ENCODE measurements at places on chromosomes 2 and 18. TPM values are rescaled to one million over a fixed set of nuclear protein-coding genes. Genes with fewer than 3 reads are reported as not detected.

Gene ANO7
- total RNA-seq, result 1.8 TPM

DNA sequence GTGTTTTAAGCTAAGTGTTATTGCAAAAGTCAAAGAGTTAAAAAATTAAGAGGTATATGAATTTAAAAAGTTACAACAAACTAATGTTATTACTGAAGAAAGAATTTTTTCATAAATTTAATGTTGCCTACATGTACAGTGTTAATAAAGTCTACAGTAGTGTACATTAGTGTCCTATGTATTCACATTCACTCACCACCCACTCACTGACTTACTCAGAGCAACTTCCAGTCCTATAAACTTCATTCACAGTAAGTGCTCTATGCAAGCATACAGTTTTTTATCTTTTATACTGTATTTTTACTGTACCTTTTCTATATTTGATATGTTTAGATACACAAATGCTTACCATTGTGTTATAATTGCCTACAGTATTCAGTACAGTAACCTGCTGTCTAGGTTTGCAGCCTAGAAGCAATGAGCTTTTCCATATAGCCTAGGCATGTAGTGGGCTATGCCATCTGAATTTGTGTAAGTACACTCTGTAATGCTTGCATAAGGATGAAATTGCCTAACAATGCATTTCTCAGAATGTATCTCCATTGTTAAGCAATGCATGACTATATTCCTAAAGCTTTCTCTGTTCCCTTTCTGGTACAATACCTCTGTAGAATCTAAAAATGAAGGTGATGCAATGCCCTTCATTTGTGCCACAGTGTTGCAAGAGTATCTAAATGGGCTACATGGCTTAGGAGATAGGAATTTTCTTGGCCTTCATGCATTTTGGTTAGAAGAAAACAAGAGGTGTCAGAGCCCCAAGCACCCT lies 370.8 kb upstream of the NT5C1B start:
- H3K27ac ChIP-seq, result no peak overlapping the region
- H3K27me3 ChIP-seq, result no peaks in the 10 kb centered on the region
- H3K4me3 ChIP-seq, result no peak overlapping the region

Gene CPLX4
- 0.12 TPM for total RNA-seq

Gene SCG2
- total RNA-seq, result 0.25 TPM

DNA sequence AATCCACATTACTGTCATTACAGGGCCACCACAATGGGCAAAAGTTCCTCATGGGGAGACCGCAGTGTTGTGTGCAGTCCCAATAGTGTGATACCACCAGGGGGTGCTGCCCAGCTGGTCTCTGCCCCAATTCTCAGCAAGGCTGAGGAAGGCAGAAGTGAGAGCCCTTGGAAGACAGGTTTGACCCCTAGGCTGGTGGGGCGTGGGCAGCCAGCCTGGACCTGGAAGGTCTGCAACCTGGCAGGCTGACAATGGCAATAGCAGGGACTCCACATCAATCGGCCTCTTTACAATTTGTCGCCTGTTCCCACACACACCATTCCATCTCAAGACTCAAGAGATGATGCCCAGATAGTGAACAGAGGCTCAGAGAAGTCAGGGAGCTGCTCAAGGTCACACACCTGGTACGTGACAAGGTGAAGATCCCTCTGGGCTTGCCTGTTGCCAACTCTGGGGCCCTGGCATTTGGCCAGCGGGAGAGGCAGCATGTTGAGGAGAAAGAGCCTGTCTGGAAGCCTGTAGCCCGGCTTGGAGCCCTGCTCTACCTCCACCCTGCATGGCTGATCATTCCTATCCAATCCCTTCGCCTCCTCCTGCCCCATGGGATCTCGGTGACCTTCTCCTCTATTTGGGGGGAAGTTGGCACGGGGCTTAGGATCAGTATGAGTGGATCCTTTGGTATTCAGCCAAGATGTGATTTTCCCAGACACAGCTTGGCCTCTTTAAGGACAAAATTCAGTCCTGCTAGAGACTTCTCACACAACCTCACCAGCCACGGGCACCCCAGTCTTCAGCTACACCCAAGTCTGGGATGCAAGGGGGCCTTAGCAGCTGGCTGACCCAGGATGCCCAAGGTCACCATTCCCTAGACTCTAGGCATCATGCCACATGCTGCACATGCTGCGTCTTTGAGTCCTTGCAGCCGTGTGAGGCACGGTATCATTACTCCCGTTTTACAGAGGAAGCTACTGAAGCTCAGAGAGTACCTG lies 2.9 kb upstream of the ATOH8 start:
- peaks cover 95% of the 10 kb centered on the region for H3K27me3 ChIP-seq
- H3K4me1 ChIP-seq, result peaks cover 27% of the 10 kb centered on the region
- H3K36me3 ChIP-seq, result no peaks in the 10 kb centered on the region

Gene SLC14A1
- not detected for total RNA-seq

DNA sequence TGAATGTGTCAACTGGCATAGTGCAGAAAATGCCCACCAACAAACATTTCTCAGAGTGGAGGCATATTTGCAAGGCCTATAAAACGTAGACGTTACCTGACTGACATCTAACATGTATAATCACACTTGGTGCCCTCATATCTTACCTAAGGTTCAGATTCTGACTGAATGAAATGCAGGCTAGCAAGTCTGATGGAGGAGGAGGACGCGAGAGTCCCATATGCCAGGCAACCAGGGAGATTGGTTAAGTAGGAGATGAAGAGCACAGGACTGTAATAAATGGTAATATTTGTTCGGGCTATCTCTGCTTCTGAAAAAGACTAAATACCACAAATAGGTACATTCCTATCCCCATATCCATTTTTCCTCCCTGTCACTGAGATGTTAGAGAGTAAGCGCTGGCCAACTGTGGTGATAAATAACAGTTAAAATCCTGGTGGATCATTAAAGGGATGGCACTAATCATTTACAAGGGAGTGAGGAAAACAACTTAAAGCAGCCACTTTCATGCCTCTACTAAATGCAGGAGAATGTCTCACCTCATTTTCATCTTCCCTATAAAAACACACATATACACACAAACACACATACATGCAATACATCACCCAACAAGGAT lies 217.2 kb downstream of the TMEM163 start:
- no peak overlapping the region for H3K27ac ChIP-seq
- no peak for DNase-seq
- H3K27me3 ChIP-seq, result no peaks in the 10 kb centered on the region

GRCh38 chr2:181190711-181191110 lies 210.3 kb downstream of the UBE2E3 start:
- H3K27ac ChIP-seq, result no peak overlapping the region
- no peaks in the 10 kb centered on the region for H3K36me3 ChIP-seq
- no peaks in the 10 kb centered on the region for H3K27me3 ChIP-seq
- H3K4me1 ChIP-seq, result peaks cover 18% of the 10 kb centered on the region

DNA sequence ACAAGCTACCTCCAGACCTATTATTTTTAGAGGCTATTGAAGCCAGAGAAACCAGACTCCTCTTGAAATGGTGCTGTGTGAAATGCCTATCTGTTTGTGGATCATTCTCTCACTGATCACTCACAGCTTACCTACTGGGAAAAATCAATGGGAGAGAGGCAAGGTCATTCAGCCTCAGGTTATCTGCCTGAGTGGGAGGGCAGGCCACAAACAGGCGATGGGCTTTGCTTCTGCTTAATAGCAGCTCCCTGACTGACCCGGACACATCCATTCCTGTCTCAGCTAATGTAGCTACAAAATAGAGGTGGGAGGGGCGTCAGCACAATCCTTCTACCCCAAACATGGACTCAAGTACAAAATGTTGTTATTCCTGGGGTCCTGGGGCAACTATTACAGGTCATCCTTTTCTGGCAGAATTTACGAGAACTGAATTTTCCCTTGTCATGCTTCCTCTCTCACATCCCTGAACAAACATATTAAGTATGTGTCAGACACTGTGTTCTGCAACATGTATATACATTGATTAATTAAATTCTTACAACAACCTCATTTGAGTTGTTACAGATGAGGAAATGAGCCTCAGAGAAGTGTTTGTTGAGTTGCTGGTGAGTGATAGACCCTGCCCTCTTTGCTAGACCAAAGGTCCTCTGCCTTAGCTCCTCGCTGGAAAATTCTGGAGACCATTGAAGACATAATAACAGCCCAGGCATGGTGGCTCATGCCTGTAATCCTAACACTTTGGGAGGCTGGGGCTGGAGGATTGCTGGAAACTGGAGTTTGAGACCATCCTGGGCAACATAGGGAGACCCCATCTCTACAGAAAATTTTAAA lies 60.5 kb downstream of the CDK15 start:
- DNase-seq, result no peak
- H3K36me3 ChIP-seq, result no peaks in the 10 kb centered on the region
- H3K4me1 ChIP-seq, result peaks cover 33% of the 10 kb centered on the region
- no peaks in the 10 kb centered on the region for H3K27me3 ChIP-seq
- no peak overlapping the region for H3K27ac ChIP-seq
- H3K4me3 ChIP-seq, result no peak overlapping the region

Gene HOXD12
- not detected for total RNA-seq

GRCh38 chr2:138500592-138501424 lies 762 bp upstream of the SPOPL start:
- H3K27me3 ChIP-seq, result no peaks in the 10 kb centered on the region
- peaks cover 11% of the 10 kb centered on the region for H3K4me1 ChIP-seq
- H3K27ac ChIP-seq, result peak overlapping the region; percentile 90

- no peak overlapping the region for H3K4me3 ChIP-seq
- H3K27me3 ChIP-seq, result no peaks in the 10 kb centered on the region
- no peaks in the 10 kb centered on the region for H3K4me1 ChIP-seq
- no peak overlapping the region for H3K27ac ChIP-seq
- DNase-seq, result no peak
- no peaks in the 10 kb centered on the region for H3K36me3 ChIP-seq
Measured at GRCh38 chr2:197598450-197598849, 76.9 kb downstream of the RFTN2 start.

Gene VIL1
- total RNA-seq, result not detected

Gene VWA3B
- not detected for total RNA-seq

GRCh38 chr2:230053753-230054478 lies 14.8 kb downstream of the SLC16A14 start:
- DNase-seq, result no peak
- no peaks in the 10 kb centered on the region for H3K27me3 ChIP-seq
- no peak overlapping the region for H3K27ac ChIP-seq
- no peaks in the 10 kb centered on the region for H3K36me3 ChIP-seq
- no peak overlapping the region for H3K4me3 ChIP-seq

Gene TLX2
- not detected for total RNA-seq

Gene MEP1B
- not detected for total RNA-seq

DNA sequence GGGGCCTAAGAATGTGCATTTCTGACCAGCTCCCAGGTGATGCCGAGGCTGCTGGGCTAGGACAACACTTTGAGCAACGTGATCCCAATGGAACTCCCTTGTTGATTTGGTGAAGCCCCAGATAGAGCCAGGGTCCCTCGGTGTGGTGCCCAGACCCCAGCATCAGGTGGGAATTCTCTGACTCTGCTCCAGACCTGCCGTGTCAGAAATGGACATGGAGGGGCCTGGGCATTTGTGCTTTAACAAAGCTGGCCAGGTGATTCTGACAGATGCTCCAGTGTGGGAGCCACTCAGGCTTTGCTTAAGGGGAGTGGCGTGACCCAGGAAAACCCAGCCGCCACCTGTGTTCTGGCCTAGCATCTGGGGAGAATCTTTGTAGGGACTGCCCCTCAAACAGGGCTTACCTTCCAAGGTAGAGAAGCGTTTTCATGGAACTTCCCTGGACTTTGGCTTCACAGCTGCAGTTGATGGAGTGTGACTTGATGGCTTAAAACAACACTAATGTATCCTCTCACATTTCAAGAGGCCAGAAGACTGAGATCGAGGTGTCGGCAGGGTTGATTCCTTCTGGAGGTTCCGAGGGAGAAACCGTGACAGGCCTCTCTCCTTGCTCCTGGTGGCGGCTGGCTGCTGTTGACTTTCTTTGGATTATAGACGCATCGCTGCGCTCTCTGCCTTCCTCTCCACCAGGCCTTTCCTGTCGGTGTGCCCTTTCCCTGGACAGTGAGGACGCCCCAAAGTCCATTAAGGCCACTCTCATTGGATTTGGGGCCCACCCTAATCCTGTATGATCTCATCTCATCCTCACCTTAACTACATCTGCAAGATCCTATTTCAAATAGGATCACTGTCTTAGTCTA lies 57.0 kb upstream of the HDAC4 start:
- H3K27me3 ChIP-seq, result no peaks in the 10 kb centered on the region
- H3K36me3 ChIP-seq, result peaks cover 6% of the 10 kb centered on the region
- no peaks in the 10 kb centered on the region for H3K4me1 ChIP-seq
- H3K4me3 ChIP-seq, result no peak overlapping the region
- no peak overlapping the region for H3K27ac ChIP-seq

Gene FAM98A
- total RNA-seq, result 13.3 TPM

GRCh38 chr2:132605236-132606180 lies 64.5 kb downstream of the LYPD1 start:
- H3K36me3 ChIP-seq, result no peaks in the 10 kb centered on the region
- no peak overlapping the region for H3K4me3 ChIP-seq
- no peak for DNase-seq

DNA sequence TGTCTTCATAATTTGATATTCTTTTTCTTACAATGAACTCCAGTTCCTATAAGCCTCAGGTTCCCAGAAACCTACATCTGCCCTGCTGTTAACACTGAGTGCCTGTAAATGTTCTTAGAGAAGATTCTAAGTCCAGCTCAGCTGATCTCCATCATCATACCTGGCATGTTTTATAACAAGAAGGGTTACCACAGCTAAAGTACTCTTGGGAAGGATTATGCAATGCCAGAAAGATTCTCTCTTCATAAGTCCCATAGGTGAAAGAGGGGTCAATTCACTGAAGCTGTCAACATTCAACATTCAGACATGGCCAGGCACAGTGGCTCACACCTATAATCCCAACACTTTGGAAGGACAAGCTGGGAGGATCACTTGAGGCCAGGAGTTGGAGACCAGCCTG lies 31.3 kb upstream of the PTPN4 start:
- no peak overlapping the region for H3K4me3 ChIP-seq
- H3K27me3 ChIP-seq, result no peaks in the 10 kb centered on the region
- no peak for DNase-seq
- no peaks in the 10 kb centered on the region for H3K36me3 ChIP-seq
- no peak overlapping the region for H3K27ac ChIP-seq

Gene AMER3
- not detected for total RNA-seq

GRCh38 chr2:129923265-129924091 lies 56.0 kb upstream of the RAB6C start:
- no peaks in the 10 kb centered on the region for H3K36me3 ChIP-seq
- DNase-seq, result peak; percentile 84
- H3K27ac ChIP-seq, result no peak overlapping the region
- H3K27me3 ChIP-seq, result peaks cover 30% of the 10 kb centered on the region

Gene AP1S3
- total RNA-seq, result 4.9 TPM

GRCh38 chr18:34158881-34159690 lies 65.6 kb downstream of the NOL4 start:
- peaks cover 3% of the 10 kb centered on the region for H3K4me1 ChIP-seq
- peaks cover 71% of the 10 kb centered on the region for H3K27me3 ChIP-seq
- H3K36me3 ChIP-seq, result no peaks in the 10 kb centered on the region
- peak overlapping the region; percentile 54 for H3K4me3 ChIP-seq

Gene ITGB6
- not detected for total RNA-seq

GRCh38 chr18:9348766-9349165 lies 14.2 kb downstream of the TWSG1 start:
- peaks cover 1% of the 10 kb centered on the region for H3K36me3 ChIP-seq
- H3K4me3 ChIP-seq, result no peak overlapping the region
- DNase-seq, result no peak
- no peaks in the 10 kb centered on the region for H3K4me1 ChIP-seq

Gene ASPRV1
- total RNA-seq, result 0.30 TPM

Measured in neural progenitor cell (in vitro differentiated cells).